ENCODE measurements at places on chromosomes 6 and 20. TPM values are rescaled to one million over a fixed set of nuclear protein-coding genes. Genes with fewer than 3 reads are reported as not detected.

GRCh38 chr20:40782043-40782368 lies 93.0 kb upstream of the MAFB start:
- DNase-seq = no peak

GRCh38 chr6:133806382-133807140 lies 82.4 kb upstream of the TCF21 start:
- DNase-seq = no peak

DNA sequence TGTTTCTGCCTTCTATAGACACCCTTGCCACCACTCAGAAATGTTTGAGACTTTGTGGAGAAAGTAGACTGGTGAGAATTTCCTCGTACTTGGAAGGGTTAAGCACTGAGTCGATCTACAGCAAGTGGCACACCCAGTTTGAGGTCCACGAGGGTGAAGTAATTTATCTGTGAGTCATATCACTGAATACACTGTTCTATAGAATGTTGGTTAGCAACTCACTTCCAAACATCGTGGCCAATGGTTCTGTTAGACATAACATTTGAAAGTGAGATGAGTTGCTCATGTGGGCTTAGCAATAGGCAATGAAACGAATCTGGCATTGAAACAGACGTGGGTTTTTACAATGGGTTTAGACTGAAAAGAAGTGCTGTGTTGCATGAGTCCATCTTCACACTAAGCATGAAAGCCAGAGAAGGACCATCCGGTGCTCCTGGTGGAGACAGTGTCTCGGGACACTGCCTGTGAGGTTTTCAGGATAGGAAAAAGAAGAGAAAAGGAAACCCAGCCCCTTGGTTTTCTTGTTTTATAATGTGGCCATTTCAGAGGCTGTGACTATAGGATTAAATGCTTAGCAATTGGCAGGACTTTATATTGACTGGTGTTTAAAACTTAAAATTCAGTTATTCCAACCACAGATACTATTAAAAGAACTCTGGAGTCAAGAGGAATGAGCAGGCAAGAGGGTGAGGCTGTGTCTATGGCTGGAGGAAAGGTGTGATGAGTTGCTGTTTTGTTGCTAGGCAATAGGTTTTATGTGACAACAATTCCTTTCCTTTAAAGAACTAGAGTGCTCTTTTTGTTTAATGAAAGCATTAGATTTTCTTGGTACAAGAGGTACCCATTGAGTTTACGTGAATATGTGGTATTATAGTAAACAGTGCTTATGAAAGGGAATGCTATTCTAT lies 31.0 kb upstream of the EZR start:
- no peak for DNase-seq

Gene ZNF292
- 53.7 TPM for total RNA-seq

Gene EEF1E1
- 68.0 TPM for total RNA-seq

Gene VIP
- not detected for total RNA-seq

- DNase-seq = peak; percentile 42
These were observed 18.1 kb downstream of the TUBB2B start for GRCh38 chr6:3209114-3210023.

- DNase-seq = no peak
These were observed 154.5 kb downstream of the QRSL1 start for GRCh38 chr6:106783640-106784566.

GRCh38 chr6:124393536-124393935 lies 568.7 kb upstream of the RNF217 start:
- no peak for DNase-seq

DNA sequence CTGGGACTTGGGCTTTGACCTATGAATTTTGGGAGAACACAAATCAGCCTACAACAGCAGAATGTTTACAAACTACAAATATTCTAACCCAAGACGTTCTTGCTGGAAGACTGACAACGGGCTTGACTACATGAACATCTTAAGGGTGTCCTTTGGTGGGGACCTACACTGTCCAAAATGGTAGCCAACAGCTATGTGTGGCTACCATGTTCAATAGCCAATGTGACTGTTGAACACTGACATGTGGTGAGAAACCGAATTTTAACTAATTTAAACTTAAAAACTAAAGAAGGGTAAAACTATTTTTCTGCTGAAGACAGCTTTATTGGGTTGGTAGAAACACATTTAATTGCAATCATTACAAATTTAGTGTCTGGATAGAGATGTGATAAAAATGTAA lies 30.1 kb downstream of the LINC00237 start:
- no peak for DNase-seq

DNA sequence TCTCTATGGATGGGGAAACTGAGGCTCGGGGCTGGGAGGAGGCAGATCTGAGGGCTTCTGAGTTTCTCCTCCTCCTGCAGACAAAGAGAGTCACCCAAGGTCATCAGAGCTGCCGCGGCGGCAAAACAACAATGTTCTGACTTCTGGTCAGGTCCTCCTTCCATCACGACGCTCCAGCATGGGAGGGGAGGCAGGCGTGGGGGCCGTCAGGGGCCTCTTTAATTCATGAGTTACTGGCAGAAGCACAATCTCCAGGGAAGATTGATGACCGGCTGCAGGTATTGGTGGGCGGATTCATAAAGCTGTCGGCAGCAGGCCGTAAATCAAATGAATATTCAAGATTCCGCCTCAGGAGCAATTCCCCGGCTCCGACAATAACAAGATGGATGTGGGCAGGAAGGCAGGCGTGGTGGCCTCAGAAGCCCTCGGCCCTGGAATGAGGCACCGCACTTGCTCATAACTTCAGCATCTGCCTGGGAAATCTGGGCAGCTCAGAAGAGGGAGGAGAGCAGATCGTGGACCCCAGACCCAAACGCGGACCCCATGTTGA lies 19.1 kb downstream of the PCK1 start:
- no peak for DNase-seq

GRCh38 chr6:113570161-113570560 lies 287.0 kb upstream of the MARCKS start:
- DNase-seq = no peak

DNA sequence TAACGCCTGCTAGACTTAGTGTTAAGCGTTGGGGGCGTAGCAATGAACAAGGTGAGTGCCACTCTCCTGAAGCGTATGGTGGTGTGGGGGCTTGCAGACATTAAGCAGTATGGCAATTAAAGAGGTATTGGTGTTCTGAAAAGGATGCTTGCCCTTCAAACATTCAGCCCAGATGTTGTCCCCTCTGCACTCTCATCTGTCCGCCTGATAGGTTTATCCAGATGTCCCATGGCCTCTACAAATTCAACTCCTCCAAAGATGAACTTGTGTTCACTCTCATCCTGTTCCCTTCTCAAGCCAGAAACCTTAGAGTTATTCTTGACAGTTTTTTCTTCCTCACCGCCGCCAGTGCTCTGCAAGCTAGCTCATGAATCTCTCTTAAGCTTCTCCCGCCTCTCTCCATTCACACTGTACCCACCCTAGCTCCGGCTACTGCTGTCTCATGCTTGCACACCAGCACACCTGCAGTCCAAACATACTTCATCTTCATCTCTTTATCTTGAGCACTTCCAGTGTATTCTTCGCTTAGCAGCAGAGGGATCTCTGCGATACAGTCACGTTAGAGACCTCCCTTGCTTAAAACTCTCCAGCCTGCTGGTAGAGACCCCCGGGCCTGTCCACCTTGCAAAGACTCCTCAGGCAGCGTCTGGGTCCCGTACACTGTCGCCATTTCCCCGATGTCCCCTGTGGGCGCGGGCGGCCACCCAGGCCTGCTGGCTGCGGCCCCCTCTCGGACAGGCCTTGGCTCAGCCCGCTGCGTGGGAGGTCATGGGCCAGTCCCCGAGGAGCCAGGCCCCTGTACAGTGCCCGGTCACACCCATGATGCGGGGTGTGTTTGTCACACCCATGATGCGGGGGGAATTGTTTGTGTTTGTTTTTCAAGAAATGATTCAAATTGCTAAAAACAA lies 962 bp downstream of the DDX27 start:
- DNase-seq = no peak

DNA sequence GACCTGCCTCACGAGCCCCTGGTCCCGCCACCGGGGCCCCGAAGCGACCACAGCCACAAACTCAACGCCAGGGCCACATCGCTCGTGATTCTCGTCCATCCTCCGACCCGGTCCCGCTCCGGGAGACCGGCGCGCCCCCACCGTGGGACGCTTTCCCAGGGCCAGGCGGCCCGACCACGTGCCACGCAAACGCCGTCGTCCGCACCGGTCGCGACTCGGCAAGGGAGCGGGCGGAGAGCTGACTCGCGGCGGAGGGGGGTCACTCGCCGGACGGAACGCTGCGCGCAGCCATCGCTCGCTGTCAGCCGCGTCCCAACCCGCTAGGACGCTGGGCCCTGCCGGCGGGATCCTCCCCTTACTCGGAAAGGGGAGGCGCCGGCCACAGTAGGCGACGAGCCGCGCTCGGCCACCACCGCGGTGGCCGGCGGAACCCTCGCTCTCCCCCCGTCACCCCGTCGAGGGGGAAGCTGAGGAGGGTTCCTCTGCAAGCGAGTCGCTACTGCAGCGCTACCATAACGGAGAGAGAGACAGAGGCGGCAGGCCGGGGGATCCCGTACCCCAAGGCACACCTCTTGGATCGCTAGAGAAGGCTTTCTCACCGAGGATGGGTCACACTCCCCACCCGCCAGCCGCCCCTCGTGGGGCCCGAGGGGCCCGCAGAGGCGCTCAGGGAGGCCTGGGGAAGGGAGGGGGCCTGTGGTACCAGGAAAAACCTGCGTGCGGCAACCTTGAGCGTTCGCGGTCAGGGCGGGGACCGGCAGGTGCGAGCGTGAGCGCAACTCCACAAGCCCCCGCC lies 511.8 kb upstream of the ZNF337 start:
- DNase-seq = no peak

DNA sequence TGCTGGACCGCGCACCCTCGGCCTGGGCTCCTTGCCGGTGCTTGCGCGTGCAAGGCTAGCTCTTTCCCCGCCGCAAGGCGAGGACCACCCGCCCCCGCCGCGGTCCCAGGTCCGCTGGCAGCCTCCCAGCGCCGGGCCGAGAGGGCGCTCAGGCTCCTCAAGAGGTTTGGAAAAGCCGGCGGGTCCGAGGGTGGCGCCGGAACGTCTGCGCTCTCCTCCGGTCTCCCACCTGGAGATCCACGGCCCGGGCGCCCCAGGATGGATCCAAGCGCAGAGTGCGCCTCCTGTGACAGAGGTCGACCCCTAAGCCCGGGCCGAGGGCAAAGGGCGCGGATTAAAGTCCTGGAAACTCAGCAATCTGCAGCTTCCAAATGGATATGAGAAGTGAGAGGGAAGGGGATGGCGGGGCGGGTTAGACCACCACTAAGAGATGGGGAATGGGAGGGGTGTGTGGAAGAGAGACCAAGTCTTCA lies 575 bp upstream of the MICAL1 start:
- DNase-seq = no peak

Gene C2
- 8.7 TPM for total RNA-seq

DNA sequence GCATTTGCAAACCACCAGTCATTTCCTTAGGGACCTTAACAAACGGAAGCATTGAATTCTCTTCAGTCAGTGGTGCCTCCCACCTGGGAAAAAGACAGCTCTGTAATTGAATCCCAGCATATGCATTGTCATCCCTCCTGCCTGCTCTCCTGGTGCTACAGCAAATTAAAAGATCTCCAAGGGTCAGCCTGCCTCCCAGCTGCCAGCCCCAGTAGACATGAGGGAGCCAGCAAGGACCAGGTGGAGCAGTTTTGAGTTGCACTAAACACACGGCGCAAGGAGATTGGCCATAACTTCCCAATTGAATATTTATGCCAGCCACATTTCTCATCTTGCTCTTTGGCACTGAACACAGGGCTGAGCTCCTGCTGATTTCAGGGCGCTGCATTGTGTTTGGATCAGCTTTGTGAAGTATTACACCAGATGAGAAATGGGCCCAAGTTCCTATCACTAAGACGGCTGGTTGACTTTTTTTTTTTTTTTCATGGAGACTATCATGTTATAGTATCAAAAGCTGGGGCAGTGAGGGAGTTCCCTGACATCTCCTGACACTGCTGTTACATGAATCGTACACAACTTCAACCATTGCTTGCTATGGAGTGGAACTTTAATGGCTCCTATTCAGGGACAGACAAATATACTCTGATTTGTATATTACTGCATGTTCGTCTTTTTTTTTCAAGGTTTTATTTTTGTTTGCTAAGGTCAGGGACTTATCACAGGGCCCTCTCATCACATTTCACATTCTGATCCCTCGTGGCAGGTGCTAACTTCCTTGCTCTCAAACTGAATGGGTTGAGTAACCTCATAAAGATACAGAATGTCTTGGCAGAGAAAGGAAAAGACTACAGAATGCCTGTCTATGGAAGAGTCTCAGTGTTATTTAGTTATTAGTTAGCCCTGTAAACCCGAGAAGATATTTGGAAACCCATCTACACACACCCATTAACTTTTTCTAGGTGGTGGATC lies 191.1 kb downstream of the EYA4 start:
- DNase-seq = no peak

Gene CD40
- total RNA-seq = 71.6 TPM

DNA sequence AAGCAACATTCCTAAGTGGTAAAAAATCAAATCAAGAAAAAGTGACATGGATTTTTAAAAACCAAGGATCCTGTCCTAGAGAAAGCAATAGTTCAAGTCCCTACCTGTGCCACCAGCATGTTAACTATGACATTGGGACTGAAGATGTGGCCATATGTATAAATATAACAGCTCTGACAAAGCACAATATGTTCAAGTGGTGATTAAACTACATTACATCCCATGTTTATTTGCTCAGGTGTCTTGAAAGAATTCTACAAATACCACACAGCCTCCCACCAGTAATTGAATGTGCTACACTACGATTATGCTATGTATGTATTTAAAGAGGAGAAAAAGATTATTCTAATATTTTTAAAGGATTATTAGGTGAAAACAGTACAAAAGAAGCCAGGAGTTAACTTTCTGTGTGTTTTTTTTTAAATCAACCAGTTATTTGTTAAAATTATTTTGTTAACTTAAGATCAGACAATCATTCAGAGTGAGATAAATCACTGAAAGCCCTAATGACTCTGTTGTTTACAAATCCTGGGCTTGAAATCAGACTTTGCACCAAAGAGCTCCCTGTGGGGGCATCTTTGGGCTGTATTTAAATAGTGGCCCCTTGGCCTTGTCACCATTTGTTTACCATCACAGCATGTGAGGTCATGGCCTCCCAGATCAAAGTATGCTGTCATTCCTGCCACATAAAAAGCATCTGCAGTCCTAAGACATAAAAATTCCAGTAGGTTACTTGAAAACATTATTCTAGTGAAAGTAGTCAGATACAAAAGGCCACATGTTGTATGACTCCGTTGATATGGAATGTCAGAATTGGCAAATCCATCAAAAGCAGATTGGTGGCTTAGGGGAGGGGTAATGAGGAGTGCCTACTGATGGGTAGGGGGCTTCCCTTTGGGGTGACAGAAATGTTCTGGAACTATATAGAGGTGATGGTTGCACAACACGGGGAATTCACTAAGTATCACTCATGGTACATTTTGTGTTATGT lies 17.1 kb downstream of the TTLL2 start:
- DNase-seq = no peak

- DNase-seq = peak; percentile 8
These were observed 10.3 kb downstream of the RSPO4 start for GRCh38 chr20:991850-992249.

GRCh38 chr20:20010639-20011500 lies 6.3 kb upstream of the NAA20 start:
- no peak for DNase-seq

DNA sequence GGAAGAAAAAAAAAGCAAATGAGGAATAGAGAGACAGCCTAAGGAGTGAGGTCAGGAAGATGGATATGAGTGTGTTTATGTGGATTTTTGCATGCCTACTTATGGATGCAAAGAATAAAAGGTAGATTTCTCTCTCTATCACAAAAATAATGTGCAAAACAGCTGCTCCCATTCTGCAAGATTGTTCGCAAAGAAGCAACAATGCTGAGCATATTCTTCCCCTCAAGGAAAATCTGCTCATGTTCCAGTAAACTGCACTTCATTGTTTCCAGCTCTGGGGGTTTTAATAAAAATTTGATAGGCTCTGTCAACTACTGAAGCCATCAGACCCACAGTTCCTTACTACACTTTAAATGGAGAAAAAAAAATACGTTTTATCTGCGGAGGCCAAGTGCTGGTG lies 177.3 kb downstream of the COL9A1 start:
- DNase-seq = no peak

Data from OCI-LY7 (cell line).